ENCODE measurements at places on chromosomes 11 and 22. TPM values are rescaled to one million over a fixed set of nuclear protein-coding genes. Genes with fewer than 3 reads are reported as not detected.

DNA sequence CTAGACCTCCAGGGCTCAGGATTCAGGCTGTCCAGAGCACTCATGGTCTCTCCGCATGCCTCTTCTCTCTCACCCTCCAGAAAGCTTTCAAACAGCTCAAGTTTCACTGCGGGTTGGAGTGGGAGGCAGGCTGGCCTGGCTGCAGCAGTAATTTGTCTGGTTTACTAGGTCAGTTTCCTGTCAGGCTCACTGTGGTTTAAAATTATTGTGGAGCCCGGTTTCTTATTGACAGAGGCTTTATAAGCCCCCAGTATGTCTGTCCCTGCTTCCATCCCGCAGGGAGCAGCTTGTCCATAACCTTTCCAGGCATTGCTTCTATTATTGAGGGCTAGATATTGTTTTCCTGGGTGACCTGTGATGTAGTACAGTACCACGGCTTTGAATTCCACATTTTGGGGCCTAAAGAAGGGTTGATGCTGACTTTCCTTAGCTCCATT, 235.3 kb upstream of the SORL1-AS1 start:
- H3K27ac ChIP-seq: no peak overlapping the region
- H3K4me1 ChIP-seq: no peaks in the 10 kb centered on the region
- H3K27me3 ChIP-seq: no peaks in the 10 kb centered on the region
- no peak overlapping the region for H3K4me3 ChIP-seq
- no peak for DNase-seq

DNA sequence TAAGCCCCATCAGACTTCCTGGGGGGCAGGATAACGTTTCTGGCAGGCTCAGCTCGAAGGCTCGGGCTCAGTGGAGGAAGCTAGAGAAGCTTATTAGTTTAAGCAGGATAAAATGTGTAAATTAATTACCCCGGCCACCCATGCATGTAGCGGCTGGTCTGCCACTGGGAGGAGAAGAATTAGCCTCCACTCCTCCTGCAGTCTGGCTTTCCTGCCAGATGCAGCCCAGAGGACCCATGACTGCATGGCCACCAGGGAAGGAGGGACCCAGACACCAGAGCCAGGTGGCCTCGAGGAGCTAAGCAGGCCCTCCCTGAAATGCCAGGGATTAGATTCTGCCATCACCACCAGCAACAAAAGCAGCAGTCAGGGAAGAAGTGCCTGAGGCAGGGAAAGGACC, 32.3 kb downstream of the TRIM29 start:
- no peaks in the 10 kb centered on the region for H3K36me3 ChIP-seq
- H3K27me3 ChIP-seq: peaks cover 13% of the 10 kb centered on the region
- H3K4me3 ChIP-seq: no peak overlapping the region
- peaks cover 8% of the 10 kb centered on the region for H3K4me1 ChIP-seq

Gene NEFH
- not detected for total RNA-seq

Gene CYB5R3
- total RNA-seq: 127 TPM

DNA sequence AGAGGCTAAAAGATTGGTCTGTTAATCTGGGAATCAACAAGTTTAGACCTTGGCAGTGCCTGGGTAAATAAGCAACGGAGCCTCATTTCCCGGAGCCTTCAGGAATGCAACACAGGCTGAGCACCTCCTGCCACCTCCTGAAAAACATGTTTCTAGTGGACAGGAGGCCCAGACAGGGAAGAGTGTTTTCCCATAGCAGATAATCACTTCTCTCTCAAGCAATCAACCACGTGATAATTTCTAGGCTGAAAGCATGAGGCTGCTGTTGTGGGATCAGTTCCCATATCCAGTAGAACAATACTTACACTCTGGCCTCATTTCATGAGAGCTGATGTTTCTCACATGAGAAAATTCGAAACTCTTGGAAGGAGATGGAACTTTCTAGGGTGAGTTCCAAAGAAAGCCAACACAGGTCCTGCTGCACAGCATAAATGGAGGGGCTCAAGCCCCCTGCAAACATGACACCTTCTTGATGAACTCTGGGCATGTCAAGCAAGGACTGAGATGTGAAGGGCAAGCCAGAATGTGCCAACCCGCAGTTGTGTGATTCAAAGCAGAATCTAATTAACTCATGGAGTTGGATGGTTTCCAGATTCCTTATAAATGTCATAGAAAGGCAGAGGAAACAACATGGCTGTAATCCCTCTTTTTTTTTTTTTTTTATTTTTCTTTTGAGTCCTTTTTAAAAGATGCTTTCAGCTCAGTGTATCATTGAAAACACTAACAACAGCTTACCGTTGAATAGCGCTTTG, 228.5 kb upstream of the SESN3 start:
- H3K27me3 ChIP-seq: no peaks in the 10 kb centered on the region
- H3K36me3 ChIP-seq: no peaks in the 10 kb centered on the region
- DNase-seq: no peak
- peaks cover 22% of the 10 kb centered on the region for H3K4me1 ChIP-seq
- H3K27ac ChIP-seq: peak overlapping the region; percentile 5

DNA sequence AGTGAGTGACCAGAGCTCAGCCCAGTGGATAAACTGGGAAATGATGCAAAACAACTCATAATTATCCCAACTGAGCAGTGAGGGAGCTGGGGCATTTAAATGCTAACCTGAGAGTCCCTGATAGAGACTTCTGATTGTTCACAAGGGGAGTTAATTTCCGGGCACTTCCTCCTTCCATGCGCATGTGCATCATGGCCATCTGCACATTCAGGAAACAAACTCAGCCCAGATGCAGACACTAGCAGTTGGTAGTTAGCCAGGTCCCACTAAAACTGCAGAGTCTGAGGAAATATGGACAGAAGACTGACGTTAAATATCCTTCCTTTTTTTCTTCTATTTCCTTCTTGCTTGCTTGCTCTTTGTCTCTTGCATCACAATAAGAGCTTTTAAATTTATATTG, 852.1 kb upstream of the LRRC4C start:
- no peaks in the 10 kb centered on the region for H3K4me1 ChIP-seq
- H3K27ac ChIP-seq: no peak overlapping the region
- no peak for DNase-seq

DNA sequence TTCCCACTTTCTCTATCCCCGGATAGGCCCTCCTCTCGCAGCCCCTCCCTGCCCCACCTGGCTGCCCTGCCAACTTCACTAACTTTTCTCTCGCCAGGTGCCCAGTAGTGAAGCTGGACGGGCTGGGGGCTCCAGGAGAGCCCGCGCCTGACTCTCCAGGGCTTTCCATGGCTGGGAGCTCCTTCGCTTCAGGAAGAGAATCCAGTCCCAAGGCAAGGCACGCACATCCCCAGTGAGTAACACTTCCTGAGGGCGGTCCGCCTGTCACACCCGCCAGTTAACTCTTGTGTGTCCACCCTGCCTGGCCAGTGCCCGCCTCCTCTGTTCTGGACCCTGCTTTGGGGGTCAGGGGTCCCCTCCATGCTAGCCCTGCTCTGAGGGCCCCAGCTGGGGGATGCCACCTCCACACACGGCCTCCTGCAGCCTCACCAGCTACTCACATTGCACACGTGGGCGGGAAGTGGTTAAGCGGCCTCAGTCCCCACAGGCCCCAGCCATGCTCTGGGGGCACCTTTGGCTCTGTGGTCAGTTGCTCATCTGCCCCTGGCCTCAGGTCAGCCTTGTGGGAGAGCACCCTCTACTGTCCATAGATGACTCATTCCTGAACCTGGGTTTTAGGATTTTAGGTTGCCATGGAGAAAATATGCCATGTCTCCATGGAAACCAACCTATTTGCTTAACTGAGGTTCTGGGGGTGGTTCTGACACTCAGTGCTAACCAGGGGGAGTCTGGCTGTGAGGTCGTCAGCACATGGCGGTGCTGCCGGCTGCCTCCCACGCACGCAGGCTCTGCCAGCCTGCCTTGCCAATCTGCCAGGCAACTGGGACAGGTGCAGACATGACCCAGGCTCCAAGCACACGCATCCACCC, at the start of gene RIN1:
Gene RIN1, minus strand, starts transcription at position 201 of the 869 bp plus-strand sequence. Its CDS starts 32 bp downstream, at position 169.
- H3K27me3 ChIP-seq: no peaks in the 10 kb centered on the region
- H3K36me3 ChIP-seq: peaks cover 60% of the 10 kb centered on the region

- H3K36me3 ChIP-seq: no peaks in the 10 kb centered on the region
- H3K27me3 ChIP-seq: peaks cover 89% of the 10 kb centered on the region
These were observed 2.0 kb downstream of the KCNC1 start for GRCh38 chr11:17736579-17736893.

GRCh38 chr11:15453211-15453765, 338.6 kb downstream of the INSC start:
- no peak overlapping the region for H3K4me3 ChIP-seq
- no peaks in the 10 kb centered on the region for H3K27me3 ChIP-seq
- no peak for DNase-seq
- no peaks in the 10 kb centered on the region for H3K4me1 ChIP-seq
- H3K36me3 ChIP-seq: no peaks in the 10 kb centered on the region

GRCh38 chr11:31326470-31327148, 42.9 kb downstream of the DCDC1 start:
- H3K27ac ChIP-seq: no peak overlapping the region
- no peak overlapping the region for H3K4me3 ChIP-seq
- no peak for DNase-seq
- no peaks in the 10 kb centered on the region for H3K4me1 ChIP-seq

Gene LDHAL6A
- total RNA-seq: not detected

- no peak overlapping the region for H3K27ac ChIP-seq
- no peak overlapping the region for H3K4me3 ChIP-seq
- no peak for DNase-seq
- no peaks in the 10 kb centered on the region for H3K27me3 ChIP-seq
- H3K36me3 ChIP-seq: no peaks in the 10 kb centered on the region
These were observed 24.1 kb upstream of the SCN2B start for GRCh38 chr11:118200497-118200896.

- H3K4me3 ChIP-seq: no peak overlapping the region
- H3K27me3 ChIP-seq: no peaks in the 10 kb centered on the region
- no peak overlapping the region for H3K27ac ChIP-seq
These were observed 12.3 kb upstream of the CD5 start for GRCh38 chr11:61089806-61090491.

Gene LARGE2
- 27.2 TPM for total RNA-seq

GRCh38 chr11:84922212-84922805, 704.8 kb downstream of the DLG2 start:
- no peak overlapping the region for H3K4me3 ChIP-seq
- H3K27me3 ChIP-seq: no peaks in the 10 kb centered on the region
- DNase-seq: no peak
- no peaks in the 10 kb centered on the region for H3K36me3 ChIP-seq
- H3K4me1 ChIP-seq: peaks cover 7% of the 10 kb centered on the region

- H3K36me3 ChIP-seq: no peaks in the 10 kb centered on the region
- peaks cover 83% of the 10 kb centered on the region for H3K4me1 ChIP-seq
- peak overlapping the region; percentile 27 for H3K27ac ChIP-seq
- H3K27me3 ChIP-seq: no peaks in the 10 kb centered on the region
- no peak for DNase-seq
These were observed 1.9 kb upstream of the SYT8 start for GRCh38 chr11:1832920-1833295.

DNA sequence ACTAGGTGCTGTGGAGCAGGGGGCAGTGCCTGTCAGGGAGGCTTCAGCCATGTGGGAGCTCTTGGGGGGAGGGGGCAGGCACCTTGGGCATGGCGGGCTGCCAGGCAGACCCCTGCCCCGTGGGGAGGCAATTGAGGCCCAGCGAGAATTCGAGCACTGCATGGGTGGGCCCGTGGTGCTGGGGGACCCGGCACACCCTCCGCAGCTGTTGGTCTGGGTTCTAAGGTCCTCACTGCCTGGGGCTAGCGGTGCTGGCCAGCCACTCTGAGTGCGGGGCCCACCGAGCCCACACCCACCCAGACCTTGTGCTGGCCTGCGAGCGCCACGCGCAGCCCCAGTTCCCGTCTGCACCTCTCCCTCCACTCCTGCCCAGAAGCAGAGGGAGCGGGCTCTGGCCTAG, 835.5 kb upstream of the CNTN5 start:
- H3K27ac ChIP-seq: no peak overlapping the region
- no peak overlapping the region for H3K4me3 ChIP-seq
- H3K27me3 ChIP-seq: no peaks in the 10 kb centered on the region
- no peaks in the 10 kb centered on the region for H3K4me1 ChIP-seq

Gene GAS2
- 1.2 TPM for total RNA-seq

DNA sequence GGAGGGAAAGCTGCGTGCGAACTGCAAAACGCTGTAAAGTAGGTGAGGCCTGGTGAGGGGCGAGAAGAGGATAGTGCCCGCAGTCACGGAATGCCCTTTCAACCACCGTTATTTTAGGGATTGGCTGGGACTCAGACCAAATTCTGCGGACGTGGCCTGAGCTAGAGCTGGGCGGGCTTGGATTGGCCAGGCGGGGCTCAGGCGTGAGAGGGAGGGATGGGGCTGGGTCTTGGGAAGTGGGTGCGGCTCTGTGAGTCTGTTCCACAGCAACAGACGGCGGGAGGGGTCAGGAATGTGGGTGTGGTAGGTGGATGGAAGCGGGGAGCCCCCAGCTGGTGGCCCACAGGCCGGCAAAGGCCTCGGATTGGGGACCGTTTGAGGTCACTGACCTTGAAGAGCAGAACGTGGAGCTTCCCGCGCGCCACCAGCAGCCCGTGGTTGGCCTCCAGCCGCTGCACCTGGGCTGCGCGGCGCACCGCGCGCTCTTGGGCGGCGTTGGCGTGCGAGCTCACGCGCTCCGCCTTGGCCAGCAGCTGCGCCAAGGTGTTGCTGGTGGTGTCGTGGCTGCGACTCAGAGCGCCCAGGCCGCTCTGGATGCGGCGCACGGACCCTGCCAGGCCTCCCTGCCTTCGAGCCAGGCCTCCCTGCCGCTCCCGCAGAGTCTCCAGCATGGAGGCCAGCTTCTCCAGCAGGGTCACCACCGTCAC, 444 bp downstream of the CAVIN3 start:
- no peaks in the 10 kb centered on the region for H3K27me3 ChIP-seq
- no peaks in the 10 kb centered on the region for H3K36me3 ChIP-seq
- peak; percentile 95 for DNase-seq
- H3K27ac ChIP-seq: peak overlapping the region; percentile 97

DNA sequence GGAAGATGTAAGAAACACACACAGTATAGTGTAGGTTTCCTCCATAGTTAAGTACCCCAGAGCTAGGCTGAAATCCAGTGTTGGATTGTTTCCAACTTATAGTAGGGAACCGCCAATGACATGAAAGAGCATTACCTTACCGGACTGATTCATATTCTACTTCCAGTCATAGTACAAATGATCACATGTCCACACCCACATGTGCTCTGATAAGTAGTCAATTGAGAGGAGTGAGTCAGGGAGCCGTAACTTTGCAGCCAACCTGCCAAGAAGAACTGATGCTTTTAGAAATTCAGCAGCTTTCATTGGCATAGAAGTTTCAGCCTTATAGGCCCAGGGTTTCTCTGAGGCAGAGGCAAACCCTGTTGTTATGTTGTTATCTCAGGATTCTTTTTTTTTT, 240.6 kb downstream of the ETS1 start:
- peaks cover 2% of the 10 kb centered on the region for H3K4me1 ChIP-seq
- no peaks in the 10 kb centered on the region for H3K36me3 ChIP-seq
- DNase-seq: no peak
- no peaks in the 10 kb centered on the region for H3K27me3 ChIP-seq
- no peak overlapping the region for H3K4me3 ChIP-seq

GRCh38 chr11:65780770-65781151, at the start of gene AP5B1:
TSS of gene AP5B1 (minus strand) at chr11:65780976. CDS start at chr11:65780591, 385 bp downstream.
- H3K27me3 ChIP-seq: peaks cover under 1% of the 10 kb centered on the region
- DNase-seq: peak; percentile 82
- peak within 1 kb of the TSS; percentile 91 for H3K27ac ChIP-seq
- peaks cover 54% of the 10 kb centered on the region for H3K4me1 ChIP-seq

DNA sequence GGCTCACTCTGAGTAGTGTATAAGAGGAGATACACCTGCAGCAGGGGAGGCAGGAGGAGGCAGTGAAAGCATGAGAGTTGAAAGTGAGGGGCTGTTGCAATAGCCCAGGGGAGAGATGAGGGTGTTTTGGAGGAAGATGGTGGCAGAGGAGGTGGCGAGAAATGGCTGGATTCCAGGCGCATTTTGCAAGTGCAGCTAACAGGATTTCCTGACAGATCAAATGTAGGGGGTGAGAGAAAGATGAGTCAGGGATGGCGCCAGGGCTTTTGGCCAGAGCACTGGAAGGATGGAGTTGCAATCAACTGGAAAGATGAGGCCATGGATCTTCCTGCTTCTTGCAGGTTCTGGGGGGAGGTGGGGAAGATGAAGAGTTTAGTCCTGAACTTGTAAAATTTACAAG, 16.8 kb upstream of the TSPAN18 start:
- H3K36me3 ChIP-seq: no peaks in the 10 kb centered on the region
- H3K4me1 ChIP-seq: no peaks in the 10 kb centered on the region
- no peak for DNase-seq
- no peak overlapping the region for H3K27ac ChIP-seq

All from suprapubic skin (tissue), 4 donors.